ENCODE measurements at places on chromosomes 16 and 17.

- no peak for DNase-seq
Observed at GRCh38 chr17:69779378-69780214, 295.4 kb upstream of the KCNJ16 start.

GRCh38 chr16:28974007-28974436, 556 bp upstream of the SPNS1 start:
- DNase-seq = peak; percentile 79

- DNase-seq = peak; percentile 82
Observed at GRCh38 chr16:75506574-75506973, 11.3 kb upstream of the CHST6 start.

DNA sequence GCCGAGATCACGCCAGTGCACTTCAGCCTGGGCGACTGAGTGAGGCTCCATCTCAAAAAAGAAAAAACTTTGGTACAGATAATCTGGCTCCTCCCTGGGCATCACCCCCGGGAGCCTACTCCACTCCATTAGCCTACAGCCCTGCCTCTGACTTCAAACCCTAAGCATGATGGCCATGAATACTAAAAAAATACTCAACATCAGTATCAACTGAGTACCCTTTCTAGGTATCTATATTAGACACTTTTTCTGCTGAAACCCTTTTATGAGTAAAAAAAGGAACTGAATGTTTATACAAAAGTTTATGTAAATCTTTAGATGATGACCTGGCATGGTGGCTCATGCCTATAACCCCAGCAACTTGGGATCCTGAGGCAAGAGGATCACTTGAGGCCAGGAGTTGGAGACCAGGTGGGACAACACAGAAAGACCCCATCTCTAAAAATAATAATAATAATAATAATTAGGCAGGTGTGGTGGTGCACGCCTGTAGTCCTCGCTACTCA, 6.9 kb downstream of the RDM1 start:
- DNase-seq = no peak

DNA sequence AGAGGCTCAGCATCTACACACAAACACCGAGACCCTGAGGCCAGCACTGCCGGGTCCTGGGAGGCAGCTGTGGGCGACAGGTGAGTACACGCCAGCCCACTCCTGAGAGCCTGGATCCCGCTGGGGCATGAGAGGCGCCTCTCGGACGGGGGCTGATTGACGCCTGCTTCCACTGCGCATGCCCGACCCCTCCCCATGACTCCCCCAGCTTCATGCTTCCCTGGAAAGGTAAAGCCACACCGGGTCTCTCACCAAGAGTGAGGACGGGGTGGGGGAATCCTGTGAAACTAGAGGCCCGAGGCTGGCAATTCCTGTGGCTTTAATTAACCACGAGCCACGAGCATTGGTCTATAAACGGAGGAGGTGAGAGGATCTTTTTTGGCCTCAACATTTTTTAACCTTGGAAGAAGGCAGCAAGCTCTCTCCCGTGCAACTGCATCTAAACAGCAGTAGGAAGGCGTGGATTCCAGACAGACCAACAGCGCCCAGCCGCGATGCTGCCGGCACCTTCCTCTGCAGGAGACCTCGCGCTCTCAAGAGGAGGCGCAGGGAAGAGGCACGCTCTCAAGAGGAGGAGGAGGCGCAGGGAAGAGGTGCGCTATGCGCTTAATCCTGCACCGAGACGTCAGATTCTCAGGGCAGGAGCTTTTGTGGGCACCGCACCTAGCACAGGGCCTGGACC, 71.8 kb upstream of the METRNL start:
- peak; percentile 3 for DNase-seq

DNA sequence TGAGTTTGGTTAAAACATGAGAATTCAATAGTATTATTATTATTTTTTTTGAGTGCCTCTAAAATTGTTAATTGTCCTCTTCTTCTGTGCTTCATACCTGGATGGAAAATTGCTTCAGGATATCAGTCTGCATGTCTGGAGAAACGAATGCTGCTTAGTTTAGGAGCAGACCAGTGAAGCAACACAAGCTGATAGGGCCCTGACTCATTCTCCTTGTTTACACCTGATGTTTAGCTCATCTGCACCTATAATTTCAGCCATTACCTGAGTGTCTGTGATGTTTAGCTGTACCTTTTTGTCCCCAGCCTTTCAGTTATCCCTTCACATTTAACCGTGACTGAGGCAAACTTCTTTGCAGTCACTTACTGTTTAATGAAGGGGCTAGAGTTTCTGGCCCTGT, 14.8 kb downstream of the SNTB2 start:
- DNase-seq = no peak

GRCh38 chr17:78179372-78179771, 7.5 kb downstream of the TK1 start:
- DNase-seq = peak; percentile 32

GRCh38 chr17:78104540-78104941, 24.0 kb downstream of the TMC6 start:
- DNase-seq = no peak

- DNase-seq = no peak
Observed at GRCh38 chr17:80294210-80294609, 33.6 kb downstream of the RNF213 start.

GRCh38 chr16:79795556-79795955, 195.0 kb upstream of the MAF start:
- no peak for DNase-seq

- DNase-seq = no peak
Observed at GRCh38 chr16:11151885-11152629, 103.9 kb downstream of the SOCS1 start.

GRCh38 chr16:80804526-80805383, at the start of gene CDYL2:
CDYL2 (minus strand) TSS chr16:80804598; CDS start chr16:80804173, 425 bp downstream.
- DNase-seq = peak; percentile 28

GRCh38 chr16:10751291-10751697, 7.7 kb downstream of the NUBP1 start:
- DNase-seq = no peak

- no peak for DNase-seq
Observed at GRCh38 chr16:58120234-58120633, 8.9 kb downstream of the CFAP20 start.

- DNase-seq = no peak
Observed at GRCh38 chr17:69480245-69480644, 65.7 kb downstream of the MAP2K6 start.
